ENCODE measurements at places on chromosomes 7 and 10. TPM values are rescaled to one million over a fixed set of nuclear protein-coding genes. Genes with fewer than 3 reads are reported as not detected.

DNA sequence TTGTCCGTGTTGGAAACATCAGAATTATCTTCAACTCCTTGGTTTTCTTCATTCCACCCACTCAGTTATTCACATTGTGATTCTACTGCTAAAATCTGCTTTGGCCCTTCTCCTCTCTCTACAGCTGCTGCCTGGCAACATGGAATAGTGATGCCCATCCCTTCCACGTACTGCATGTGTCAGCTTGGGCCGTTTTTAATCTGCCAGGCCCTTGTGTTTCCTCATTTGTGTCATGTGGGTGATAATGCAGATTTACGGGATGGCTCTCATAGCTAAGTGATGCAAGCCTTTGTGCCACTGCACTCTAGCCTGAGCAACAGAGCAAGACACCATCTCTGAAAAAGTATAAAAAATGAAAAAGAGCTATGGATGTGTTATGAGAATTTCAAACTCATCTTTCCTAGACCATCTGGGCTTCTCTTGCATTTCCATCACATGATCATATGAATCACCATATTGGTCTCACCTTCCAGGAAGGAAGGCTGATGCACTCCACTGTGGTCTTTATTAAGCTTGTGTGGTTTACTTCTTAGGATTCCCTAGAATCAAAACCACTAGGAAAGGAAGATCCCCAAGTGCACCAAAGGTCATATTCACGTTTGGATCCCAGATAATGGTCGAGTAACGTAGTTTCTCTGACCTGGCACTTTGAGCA is 20.6 kb upstream of the CELF2 start:
- H3K4me1 ChIP-seq = peaks cover 7% of the 10 kb centered on the region
- no peak for DNase-seq
- H3K4me3 ChIP-seq = no peak overlapping the region
- H3K36me3 ChIP-seq = no peaks in the 10 kb centered on the region
- no peak overlapping the region for H3K27ac ChIP-seq

DNA sequence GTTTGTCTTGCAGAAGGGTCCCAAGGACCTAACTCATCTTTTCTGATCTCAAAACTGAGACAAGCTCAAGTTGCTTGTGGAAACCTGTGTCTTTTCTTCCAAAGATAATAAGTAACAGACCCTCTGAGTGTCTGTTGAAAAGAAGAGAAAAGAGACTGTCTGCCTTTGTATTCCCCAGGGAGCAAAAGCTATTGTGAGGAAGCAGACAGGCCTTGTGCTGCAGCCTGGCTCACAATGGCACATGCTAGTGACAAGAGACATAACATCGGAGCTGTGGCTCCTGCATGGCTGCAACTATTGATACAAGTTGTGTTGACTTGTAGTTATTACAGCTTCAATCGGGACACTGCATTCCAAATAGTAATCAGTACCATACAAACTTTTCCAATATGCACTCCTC is 202.9 kb downstream of the DKK1 start:
- H3K27ac ChIP-seq = no peak overlapping the region
- no peak for DNase-seq
- H3K4me3 ChIP-seq = no peak overlapping the region
- H3K27me3 ChIP-seq = no peaks in the 10 kb centered on the region

Gene SPDYE6
- not detected for total RNA-seq

DNA sequence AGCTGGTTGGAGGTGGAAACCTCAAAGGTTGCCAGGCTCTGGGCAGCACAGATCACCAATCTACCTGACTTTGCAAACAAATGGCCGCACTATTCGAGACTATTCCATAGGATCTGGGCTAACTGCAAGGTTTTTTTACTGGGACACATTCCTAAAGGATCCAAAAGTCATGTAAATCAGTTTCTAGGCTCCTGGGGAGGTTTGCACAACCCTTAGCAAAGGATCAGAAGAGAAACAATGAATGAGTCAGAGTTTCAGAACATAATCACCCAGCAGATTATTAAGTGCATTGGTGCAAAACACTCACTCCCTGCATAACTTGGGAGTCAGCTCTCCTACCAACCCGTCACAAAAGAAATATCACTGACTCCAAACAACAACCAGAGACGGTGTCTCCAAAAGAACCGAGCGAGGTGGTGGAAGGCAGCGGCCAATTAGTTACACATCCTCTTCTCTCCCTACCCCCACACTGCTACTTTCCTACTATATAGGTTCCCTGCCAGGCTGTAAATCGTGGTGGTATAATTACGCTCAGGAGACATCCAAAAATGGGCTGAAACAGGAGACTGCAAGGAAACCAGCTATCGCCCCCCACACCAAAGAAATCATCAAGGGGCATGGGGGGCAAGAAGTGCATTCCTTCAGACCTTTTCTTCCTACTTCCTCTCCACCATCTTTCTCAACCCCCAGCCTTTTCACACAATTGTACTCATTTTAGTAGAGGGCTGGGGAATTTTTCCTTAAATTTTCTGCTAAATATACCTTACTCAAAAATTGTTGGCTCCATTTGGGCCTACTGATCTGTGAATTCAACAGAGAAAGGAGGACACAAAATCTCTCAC is 3.2 kb downstream of the UBE2H start:
- H3K36me3 ChIP-seq = peaks cover 7% of the 10 kb centered on the region
- DNase-seq = peak; percentile 33
- no peak overlapping the region for H3K4me3 ChIP-seq
- H3K27me3 ChIP-seq = no peaks in the 10 kb centered on the region
- peaks cover 6% of the 10 kb centered on the region for H3K4me1 ChIP-seq

DNA sequence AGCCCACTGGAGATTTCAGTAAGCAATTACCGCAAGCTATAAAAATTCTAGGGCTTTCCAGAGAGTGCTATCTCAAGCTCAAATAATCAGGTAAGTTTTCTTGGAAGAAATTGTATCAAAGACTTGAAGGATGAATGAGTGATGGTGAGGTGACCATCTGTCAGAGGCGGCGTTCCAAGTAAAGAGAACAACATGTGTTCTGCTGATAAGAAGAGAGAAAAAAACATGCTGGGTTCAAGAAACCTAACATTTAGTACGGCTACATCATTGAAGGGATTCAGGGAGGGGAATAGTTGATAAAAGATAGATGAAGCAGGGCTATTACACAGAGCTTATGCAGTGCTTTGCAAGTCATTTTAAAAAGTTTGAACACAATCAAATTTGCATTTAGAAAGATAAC is 100.7 kb downstream of the GNAI1 start:
- H3K4me3 ChIP-seq = no peak overlapping the region
- no peak for DNase-seq
- H3K36me3 ChIP-seq = no peaks in the 10 kb centered on the region
- H3K27ac ChIP-seq = no peak overlapping the region
- H3K27me3 ChIP-seq = no peaks in the 10 kb centered on the region

DNA sequence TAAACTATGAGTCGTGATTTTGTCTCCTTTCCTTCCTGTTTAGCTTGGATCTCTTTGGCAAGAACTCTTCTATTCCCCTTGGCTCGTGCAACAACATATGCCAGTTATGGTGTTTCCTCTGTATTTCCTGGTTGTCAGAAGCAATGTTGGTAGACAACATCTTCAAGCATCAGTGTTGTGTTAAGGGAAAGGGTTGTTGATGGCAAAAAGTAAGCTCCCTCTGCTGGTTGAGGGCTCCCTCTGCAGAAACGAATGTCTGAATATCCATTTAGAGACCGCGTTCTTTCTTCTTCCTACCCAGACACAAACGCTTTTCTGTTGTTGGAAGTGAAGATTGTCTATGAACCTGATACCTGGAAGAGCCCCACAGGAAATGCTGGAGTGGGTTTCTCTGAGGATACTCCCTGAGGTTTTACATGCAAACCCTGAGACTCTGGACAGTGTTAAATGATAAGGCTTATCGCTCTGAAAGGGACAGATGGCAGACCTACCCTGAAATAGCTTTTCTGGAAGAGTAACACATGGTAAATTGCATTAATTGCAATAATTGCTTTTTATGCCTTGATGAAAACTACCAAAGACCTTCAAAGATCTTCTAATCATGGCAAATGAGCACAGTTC is 23.5 kb upstream of the C1QL3 start:
- no peak overlapping the region for H3K4me3 ChIP-seq
- H3K27me3 ChIP-seq = peaks cover 10% of the 10 kb centered on the region
- peaks cover 4% of the 10 kb centered on the region for H3K4me1 ChIP-seq
- H3K27ac ChIP-seq = no peak overlapping the region
- no peaks in the 10 kb centered on the region for H3K36me3 ChIP-seq

Gene ASZ1
- not detected for total RNA-seq

- H3K4me1 ChIP-seq = peaks cover 6% of the 10 kb centered on the region
- peaks cover 2% of the 10 kb centered on the region for H3K36me3 ChIP-seq
- H3K27me3 ChIP-seq = no peaks in the 10 kb centered on the region
- DNase-seq = no peak
- no peak overlapping the region for H3K27ac ChIP-seq
- no peak overlapping the region for H3K4me3 ChIP-seq
These were observed 30.3 kb downstream of the TMEM168 start for GRCh38 chr7:112759905-112760304.

DNA sequence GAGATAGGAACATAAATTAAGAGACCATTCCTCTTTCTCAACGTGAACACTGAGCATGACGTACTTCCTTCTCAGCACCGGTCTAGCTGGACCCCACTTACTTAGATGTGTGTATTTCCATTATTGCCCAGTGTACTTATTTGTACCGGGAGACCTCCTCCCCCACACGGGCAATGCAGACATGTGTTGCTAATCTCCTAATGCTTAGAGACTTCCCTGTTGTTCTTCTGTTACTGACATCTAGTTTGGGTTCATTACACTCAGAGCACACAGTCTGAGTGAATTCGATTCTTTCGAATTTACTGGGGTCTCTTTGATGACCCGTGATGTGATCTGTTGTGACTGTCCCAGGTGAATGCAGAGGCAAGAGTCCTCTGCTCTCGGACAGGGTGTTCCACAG is 260.0 kb downstream of the MAD1L1 start:
- H3K27me3 ChIP-seq = peaks cover 2% of the 10 kb centered on the region
- peaks cover 15% of the 10 kb centered on the region for H3K36me3 ChIP-seq
- no peak overlapping the region for H3K27ac ChIP-seq
- H3K4me1 ChIP-seq = peaks cover 8% of the 10 kb centered on the region
- no peak overlapping the region for H3K4me3 ChIP-seq

DNA sequence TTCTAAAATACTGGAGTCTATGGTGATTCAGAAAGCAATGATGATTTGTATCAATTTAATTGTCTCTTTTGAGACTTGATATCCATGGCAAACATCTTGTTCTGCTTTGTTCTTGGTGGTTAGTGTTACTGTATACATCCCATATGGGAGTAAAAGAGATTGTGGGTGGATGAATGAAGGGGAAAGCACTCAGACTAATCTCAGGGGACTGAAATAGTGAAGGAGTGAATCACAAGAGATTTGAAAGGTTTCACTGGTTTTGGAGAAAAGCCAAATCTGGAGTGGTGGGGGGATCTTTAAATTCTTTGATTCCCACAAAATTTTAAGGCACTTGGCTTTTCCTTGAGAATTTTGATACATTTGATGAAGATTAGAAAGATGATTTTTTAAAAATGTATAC is 369.4 kb downstream of the INHBA start:
- H3K36me3 ChIP-seq = no peaks in the 10 kb centered on the region
- H3K4me3 ChIP-seq = no peak overlapping the region
- H3K27me3 ChIP-seq = no peaks in the 10 kb centered on the region
- H3K27ac ChIP-seq = no peak overlapping the region
- no peak for DNase-seq

- no peaks in the 10 kb centered on the region for H3K36me3 ChIP-seq
- no peak for DNase-seq
- peak overlapping the region; percentile 56 for H3K27ac ChIP-seq
- H3K27me3 ChIP-seq = no peaks in the 10 kb centered on the region
- peaks cover 20% of the 10 kb centered on the region for H3K4me1 ChIP-seq
These were observed 9.7 kb upstream of the PPP1R35 start for GRCh38 chr7:100446040-100446439.

Gene EPHB6
- total RNA-seq = 20.1 TPM

- H3K27me3 ChIP-seq = no peaks in the 10 kb centered on the region
- DNase-seq = peak; percentile 52
- H3K27ac ChIP-seq = peak overlapping the region; percentile 93
- H3K4me1 ChIP-seq = peaks cover 12% of the 10 kb centered on the region
These were observed 167.1 kb downstream of the NEURL1 start for GRCh38 chr10:103660364-103661197.

Gene GHRHR
- not detected for total RNA-seq

Gene C10orf143
- total RNA-seq = 6.0 TPM

Gene ZCWPW1
- total RNA-seq = 6.5 TPM

Gene OR2A5
- not detected for total RNA-seq

Gene SEC31B
- 168 TPM for total RNA-seq

Gene GPR15LG
- total RNA-seq = not detected

Gene IGFBP3
- total RNA-seq = 7.8 TPM

Gene FZD8
- total RNA-seq = 0.28 TPM
